NCI-H2081 treated with DMSO at 0.1 percent for 48 hours (cell line): ENCODE measurements at places on chromosomes 6 and 20.

- no peak for DNase-seq
Measured at GRCh38 chr6:147709396-147710272, 201.1 kb downstream of the SAMD5 start.

GRCh38 chr6:50007819-50008218 is 14.0 kb downstream of the DEFB110 start:
- DNase-seq, result no peak

GRCh38 chr6:151026041-151026663 is 160.7 kb downstream of the MTHFD1L start:
- DNase-seq, result no peak

DNA sequence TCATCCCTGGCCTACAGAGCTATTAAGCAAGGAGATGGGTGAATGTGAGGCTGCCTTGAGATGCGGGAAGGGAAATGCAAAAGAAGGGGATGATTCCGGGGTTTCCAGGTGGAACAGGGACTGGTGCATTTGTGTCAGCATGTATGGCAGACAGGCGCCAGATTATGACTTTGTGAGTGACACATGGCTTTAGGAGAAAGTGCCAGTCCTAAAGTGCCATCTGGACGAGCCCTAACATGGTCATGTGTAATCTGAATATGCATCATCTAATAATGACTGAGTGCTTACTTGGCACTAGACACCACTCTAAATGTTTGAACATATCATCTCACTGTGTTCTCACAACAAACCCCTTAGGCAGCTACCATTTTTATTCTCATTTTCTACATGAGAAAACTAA is 195.0 kb upstream of the TSHZ2 start:
- no peak for DNase-seq

DNA sequence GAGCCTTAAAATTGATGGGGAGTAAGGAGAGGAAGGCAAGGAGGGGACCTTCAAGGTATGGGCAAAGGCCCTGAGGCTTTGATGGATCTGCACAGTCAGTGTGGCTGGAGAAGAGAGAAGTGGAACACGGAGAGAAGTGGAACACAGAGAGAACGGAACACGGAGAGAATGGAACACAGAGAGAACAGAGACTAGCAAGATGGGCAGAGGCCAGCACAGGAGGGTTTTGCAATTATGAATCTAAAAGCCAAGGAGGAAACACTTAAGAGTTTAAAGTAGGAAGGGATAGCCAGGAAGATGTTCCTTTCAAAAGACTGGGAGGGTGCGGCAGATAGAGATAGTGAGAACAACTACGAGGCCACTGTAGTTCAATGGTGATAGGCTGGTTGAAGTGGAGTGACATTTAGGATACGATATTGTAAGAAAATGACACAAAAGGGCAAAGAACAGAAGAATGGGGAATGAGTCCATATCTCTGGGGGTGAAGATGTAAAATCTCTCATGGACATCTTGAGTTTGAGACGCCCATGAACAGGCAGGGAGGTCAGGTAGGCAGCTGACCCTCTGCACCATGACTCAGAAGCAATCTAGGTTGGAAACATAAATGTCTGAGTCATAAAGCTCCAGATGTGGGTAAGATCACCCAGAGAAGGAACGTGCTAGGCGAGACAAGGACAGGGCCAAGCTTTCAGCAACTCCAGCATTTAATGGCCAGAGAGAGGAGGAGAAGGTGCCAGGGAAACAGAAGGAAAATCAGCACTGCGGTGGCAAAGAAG is 25.4 kb downstream of the ZMYND8 start:
- DNase-seq, result no peak

DNA sequence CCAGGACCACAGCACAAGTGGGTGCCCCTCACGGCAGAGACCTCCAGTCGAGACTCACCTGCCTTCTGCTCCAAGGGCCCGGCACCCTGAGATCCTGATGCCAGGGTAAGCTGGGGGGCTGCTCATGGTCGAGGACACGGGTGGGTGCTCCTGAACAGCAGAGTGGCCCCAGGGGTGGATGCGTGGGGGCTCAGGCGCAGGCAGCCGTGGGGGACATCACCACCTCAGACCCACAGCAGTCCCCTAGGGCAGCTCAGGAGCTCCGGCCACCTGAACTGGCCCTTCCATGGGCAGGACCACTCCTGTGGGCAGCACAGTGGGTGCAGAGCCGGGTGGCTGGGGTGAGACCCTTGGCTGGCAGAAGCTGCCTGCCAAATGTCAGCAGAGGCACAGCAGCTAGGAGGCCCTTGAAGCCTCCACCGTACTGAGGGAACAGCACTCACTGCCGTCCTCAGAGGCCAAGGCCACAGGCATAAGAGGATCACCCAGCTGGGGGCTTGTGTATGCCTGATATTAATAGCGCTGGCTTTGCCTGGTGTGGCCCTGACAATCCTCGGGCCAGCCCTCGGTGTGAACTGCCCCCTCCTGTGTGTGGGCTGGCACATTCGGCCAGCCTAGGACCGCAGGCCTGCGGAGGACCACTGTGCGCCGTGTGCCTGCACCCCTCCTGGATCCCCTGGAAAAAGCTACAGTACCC is 5.4 kb downstream of the UCKL1 start:
- DNase-seq, result no peak

- DNase-seq, result no peak
Measured at GRCh38 chr6:156865019-156865629, 87.9 kb downstream of the ARID1B start.

- DNase-seq, result peak; percentile 24
Measured at GRCh38 chr6:113936093-113936934, 34.6 kb downstream of the HDAC2 start.
